ENCODE measurements at places on chromosomes 13 and 19. TPM values are rescaled to one million over a fixed set of nuclear protein-coding genes. Genes with fewer than 3 reads are reported as not detected.

SHISA2 gene
- 148 TPM for total RNA-seq

FEM1A gene
- 13.3 TPM for total RNA-seq

CYP2A7 gene
- not detected for total RNA-seq

GFY gene
- not detected for total RNA-seq

VSIG10L gene
- total RNA-seq: 19.2 TPM

MBD3L3 gene
- not detected for total RNA-seq

ZNF560 gene
- total RNA-seq: not detected

KIR3DL2 gene
- total RNA-seq: not detected

DNA sequence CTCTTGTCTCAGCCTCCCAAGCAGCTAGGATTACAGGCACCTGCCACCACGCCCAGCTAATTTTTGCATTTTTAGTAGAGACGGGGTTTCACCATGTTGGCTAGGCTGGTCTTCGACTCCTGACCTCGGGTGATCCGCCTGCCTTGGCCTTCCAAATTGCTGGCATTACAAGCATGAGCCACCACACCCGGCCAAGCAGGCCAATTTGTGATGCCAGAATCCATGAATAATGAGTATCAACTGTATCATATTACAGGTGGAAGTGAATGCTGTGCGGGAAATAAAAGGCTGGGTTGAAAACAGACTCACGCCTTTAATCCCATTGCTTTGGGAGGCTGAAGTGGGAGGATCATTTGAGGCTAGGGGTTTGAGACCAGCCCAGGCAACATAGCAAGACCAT is 3.6 kb upstream of the NFILZ start:
- no peak for DNase-seq

- no peak for DNase-seq
These were observed 75.4 kb downstream of the PTPRS start for GRCh38 chr19:5265260-5265659.

- DNase-seq: no peak
These were observed 1411.0 kb upstream of the SLC10A2 start for GRCh38 chr13:104477261-104477660.

DNA sequence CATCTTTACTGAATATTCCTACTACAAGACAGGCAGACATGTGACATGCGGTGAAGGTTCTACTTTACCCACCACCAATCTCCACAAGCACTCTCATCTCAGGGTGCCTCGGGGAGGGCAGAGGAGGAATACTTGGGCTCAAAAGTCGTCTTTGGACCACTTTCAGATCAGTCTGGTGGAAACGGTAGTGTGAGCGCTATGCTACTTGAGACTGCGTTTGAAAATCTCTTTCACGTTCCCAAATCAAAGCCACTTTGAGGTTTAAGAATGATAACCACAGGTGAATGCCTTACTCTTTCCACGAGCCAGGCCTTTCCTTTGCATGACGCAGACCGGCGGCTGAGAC is 1.5 kb upstream of the SOX1 start:
- DNase-seq: no peak

DNA sequence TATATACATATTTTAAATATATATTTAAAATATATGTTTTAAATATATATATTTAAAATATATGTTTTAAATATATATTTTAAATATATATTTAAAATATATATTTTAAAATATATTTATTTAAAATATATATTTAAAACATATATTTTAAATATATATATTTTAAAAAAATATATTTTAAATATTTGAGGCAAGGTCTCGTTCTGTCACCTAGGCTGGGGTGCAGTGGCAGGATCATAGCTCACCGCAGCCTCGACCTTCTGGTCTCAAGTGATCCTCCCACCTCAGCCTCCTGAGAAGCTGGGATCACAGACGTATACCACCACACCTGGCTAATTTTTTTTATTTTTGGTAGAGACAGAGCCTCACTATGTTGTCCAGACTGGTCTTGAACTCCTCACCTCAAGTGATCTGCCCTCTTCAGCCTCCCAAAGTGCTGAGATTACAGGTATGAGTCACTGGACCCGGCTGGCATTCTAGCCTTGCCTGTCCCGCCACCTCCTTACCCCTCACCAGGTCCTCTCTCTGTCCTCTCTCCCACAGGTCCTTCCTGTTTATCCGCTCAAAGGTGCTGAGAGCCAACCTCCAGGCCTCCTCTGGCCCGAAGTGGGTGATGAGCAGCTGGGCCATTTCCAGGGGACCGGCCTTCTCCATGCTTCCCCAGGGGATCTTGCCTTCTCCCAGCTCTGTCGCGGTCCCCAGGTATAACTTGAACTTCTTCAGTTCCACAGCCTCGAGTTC is 564 bp downstream of the NLRP12 start:
- no peak for DNase-seq

DNA sequence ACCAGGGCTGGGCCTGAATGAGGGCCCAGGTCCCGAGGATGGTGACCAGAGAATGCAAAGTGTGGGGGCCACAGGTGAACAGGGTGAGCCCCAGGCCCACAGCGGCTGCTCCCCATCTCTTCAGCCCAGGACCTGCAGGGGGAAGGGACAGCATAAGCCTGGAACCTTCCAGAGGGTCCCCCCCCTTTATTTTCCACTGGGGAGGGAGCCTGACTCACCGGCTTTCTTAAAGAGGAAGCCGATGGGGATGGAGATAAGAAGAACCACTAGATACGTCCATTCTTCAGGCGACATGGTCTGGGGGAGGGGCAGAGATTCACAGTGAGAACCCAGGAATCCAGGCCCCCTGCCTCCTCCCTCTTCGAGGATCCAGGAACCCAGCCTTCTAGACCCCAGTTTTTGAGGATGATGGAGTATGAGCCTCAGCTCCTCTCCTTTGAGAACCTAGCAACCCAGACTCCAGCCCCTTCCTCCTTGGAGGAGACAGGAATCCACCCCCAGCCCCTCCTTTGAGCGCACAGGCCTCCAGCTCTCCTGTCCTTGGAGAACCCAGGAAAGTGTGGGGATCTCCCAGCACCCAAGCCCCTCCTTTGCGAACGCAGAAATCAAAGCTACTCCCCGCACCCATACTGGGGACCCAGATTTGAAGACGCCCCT is 1.0 kb downstream of the MBOAT7 start:
- peak; percentile 51 for DNase-seq

DNA sequence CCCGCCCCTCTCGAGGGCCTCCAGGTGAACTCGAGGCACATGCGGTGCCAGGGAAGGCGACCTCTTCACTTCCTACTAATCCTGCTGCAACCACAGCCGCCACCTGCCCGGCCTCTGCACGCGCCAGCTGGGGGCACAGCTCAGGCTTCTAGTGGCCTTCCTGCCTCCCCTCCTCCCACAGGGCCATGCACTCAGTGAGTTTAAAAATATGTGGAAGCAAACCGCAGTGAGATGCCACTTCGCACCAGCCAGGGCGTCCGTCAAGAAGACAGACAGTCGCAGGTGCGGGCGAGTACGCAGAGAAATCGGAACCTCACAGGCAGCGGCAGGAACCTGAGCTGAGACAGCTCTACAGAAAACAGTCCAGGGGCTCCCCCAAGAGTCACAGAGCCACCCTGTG is 10.4 kb downstream of the LMNB2 start:
- no peak for DNase-seq

- DNase-seq: no peak
These were observed 37.1 kb downstream of the PBX4 start for GRCh38 chr19:19581391-19581790.

GRCh38 chr13:99495466-99496183 is 5.6 kb upstream of the TM9SF2 start:
- no peak for DNase-seq

GRCh38 chr19:18292810-18293641 is 11.6 kb upstream of the JUND start:
- DNase-seq: peak; percentile 91

DNA sequence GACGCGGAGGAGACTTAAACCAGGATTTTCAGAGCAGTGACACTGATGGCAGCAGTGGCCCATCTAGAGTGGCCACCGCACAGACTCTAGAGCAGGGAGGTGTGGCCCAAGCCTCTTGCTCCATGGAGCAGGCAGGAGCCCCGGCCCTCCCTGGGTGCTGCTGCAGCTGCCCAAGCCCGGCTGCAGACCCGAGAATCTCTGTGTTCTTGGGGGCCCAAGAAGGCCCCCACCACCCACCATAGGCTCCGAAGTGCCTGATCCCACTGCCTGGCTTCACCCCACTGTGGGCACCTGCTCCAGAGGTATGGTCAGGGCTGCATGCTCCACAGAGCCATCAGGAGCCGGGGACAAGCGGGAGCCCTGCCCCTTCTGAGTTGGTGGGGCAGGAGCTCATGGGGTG is 36.1 kb downstream of the CEP89 start:
- DNase-seq: no peak

GRCh38 chr13:37598597-37598996 is at the start of gene POSTN:
TSS of gene POSTN (minus strand) at chr13:37598768. CDS start at chr13:37598726, 42 bp downstream.
- DNase-seq: no peak

GRCh38 chr19:53808710-53809125 is 15.4 kb downstream of the NLRP12 start:
- peak; percentile 43 for DNase-seq

DNA sequence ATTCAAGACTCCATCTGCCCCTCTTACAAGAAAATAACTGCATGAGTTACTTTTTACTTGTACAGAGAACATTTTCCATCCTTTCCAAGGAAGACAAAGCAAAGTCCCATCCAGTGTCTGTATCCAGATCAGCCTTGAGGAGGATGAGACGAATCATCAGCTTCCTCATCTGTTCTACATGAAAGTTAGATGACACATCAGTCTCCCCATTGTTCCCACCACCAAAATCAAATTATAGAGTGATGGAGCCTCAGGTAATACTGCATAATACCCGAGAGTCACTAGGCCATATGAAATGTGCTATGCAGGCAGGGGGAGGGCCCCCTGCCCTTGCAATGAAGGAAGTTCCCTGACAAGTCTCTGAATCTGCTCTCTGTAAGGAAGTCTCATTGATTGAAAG is 1244.6 kb upstream of the SLC10A2 start:
- no peak for DNase-seq

GRCh38 chr19:7772752-7773291 is 9.8 kb downstream of the CLEC4M start:
- no peak for DNase-seq

GRCh38 chr13:20521364-20522115 is 4.1 kb downstream of the CRYL1 start:
- DNase-seq: no peak

GRCh38 chr19:14006766-14007562 is 844 bp upstream of the RFX1 start:
- DNase-seq: no peak

DNA sequence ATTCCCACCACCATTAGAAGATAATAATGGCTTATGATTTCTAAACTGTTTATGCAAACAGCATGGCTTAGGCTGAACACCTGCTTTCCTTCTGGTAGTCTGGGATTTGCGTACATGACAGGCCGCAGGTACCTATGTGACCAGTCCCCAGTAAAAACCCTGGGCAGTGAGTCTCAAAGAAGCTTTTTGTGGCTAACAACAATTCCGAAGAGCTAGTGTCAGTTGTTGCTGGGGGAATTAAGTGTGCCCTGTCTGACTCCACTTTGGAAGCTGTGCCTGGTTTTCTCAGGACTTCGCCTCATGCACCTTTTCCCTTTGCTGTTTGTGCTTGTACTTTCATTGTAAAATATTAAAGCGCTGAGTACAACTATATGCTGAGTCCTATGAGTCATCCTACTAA is 250.2 kb upstream of the MIR17HG start:
- DNase-seq: no peak

- peak; percentile 64 for DNase-seq
These were observed 592.9 kb downstream of the KCTD12 start for GRCh38 chr13:76293346-76293745.

- DNase-seq: no peak
These were observed 576.8 kb downstream of the UQCRFS1 start for GRCh38 chr19:28636016-28636629.

DNA sequence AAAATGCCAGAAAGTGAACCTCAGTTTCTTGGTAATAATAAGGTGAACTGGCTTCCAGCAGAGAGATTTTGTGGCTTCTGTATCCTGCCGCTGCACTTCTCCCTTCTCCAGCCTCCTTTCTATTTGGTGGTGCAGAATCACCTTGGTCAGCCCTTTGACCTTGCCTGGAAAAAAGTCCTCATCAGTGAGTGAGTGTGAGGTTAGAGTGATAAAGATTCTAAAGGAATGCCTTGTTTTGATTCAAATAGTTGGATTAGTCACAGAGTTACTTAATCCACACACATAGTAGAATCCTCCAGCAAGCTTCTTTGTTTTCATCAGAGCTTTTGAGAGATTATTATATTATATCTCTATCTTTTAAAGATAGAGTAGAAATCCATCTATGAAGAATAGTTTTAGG is 140.9 kb downstream of the KCNRG start:
- DNase-seq: peak; percentile 8

Measured in Caki2 (cell line).